Stimulated activated CD8-positive, alpha-beta memory T cell treated with anti-CD3 and anti-CD28 coated beads, Interleukin-15, amount 100 ng/mL, for 1 hour (primary cell): ENCODE measurements at places on chromosomes 5 and 9.

- DNase-seq, result no peak
Observed at GRCh38 chr5:98163796-98164493, 609.5 kb upstream of the RGMB start.

DNA sequence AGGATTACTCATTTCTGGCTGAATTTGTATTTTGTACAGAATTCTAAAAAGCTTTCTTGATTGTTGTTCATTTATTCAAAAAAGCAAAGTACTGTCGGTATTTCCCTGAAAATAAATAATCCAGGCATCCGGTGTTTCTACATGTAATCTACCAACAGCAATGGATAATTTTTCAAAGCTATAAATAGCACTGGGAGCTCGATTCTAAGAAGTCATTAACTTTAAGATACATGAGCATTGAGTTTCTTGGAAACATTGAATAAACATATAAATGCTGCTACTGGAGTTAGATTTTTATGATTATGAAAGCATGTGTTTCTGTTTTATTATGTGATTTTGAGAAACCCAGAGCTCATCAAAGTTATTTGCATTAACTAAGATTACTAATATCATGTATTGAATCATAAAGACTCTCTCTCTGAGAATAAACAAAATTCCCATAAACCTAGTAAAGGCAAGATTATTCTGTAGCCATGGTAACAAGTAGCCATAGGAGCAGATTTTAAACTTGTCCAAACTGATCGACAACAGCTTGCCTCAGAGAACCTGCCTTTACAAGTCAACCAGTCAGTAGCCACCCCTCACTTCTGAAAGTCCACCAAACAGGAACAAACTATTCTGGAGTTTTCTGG lies 197.0 kb downstream of the DRD1 start:
- DNase-seq, result no peak

GRCh38 chr5:1048861-1049838 lies 40.5 kb downstream of the NKD2 start:
- DNase-seq, result no peak

GRCh38 chr9:86075132-86076109 lies 23.9 kb downstream of the GOLM1 start:
- DNase-seq, result no peak

GRCh38 chr5:157450024-157450423 lies 10.0 kb upstream of the NIPAL4 start:
- no peak for DNase-seq

GRCh38 chr5:96660971-96661854 lies 963 bp upstream of the CAST start:
- DNase-seq, result no peak

DNA sequence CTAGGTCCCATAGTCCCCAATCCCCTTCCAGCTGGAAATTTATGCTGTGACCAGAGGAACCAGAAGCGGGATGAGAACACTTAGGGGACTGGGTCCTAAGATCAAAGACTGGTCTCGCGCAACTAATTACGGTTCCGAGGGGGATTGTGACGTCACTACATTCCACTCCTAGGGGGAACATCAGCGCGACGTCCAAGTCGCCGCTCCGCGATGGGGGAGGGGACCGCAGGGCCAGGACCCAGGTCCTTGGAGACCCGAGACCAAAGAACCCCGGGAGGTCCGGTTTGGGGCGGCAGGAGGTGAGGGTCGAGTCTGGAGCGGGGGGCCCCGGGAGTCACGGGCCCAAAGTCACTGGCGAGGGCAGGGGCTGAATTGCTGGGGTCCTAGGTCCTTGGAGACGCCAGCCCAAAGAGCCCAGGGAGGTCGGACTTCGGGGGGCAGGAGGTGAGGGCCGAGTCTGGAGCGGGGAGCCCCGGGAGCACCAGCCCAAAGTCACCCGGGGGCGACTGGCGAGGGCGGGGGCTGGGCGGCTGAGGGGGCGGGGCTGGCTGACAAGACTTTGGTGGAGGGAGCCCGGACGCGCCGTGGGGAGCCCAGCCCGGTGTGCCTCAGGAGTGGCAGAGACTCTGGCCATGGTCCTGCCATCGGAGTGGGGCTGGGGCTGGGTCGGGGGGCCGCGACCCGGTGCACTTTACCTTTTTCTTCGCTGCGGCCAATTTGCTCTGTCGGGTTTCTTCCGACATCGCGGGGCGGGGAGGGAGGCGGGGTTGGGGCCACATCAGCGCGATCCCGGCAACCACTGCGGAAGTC lies at the start of gene GOLGA2:
GOLGA2 (minus strand) TSS at position 810 of the 810 bp plus-strand sequence; CDS start at position 779, 31 bp downstream.
- no peak for DNase-seq

GRCh38 chr9:80571953-80572352 lies 1000.2 kb downstream of the TLE4 start:
- no peak for DNase-seq

- DNase-seq, result no peak
Observed at GRCh38 chr5:10275991-10276390, 25.9 kb downstream of the CCT5 start.

DNA sequence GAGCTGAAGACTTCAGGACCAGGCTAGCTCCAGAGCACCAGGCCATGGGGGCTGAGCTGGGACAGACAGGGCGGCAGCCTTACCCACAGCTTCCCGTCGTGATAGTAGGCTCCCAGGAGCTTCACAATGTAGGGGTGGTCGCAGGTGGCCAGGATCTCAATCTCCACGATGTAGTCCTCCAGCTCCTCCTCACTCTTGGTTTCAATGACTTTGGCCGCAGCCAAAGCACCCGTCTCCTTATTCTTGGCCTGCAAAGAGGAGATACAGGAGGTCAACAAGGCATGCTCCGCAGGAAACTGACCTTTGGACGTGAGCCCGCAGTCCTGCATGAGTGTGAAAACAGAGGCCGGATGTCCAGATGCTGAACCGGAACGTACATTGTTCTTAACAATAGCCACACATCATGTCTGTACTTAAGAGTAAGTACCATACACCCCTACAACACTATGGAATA lies 31.5 kb downstream of the STK10 start:
- DNase-seq, result no peak

DNA sequence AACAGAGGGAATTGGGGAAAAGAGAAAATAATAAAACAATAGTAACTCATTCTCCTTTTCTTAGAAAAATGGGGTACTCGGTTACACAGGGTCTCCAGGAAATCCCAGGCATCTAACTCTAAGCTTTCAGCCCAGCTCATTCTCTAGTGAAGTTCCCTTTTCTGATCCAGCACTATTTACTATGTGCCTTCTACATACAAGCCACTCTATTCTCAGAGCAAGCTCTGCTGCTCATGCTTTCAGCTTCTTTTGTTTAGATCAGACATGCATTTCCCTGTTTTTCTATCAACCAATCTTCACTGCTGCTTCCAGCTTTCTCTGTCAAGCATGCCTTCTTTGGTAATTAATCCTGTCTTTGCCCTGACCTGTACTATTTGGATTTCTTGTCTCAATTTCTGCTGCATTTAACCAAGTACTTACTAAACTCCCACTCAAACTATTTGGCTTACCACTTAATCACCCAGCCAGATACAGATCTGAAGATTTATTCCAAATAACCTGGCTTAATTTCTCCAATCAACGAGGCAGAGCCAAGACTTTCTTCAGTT lies 25.3 kb downstream of the OSMR start:
- DNase-seq, result no peak
